ENCODE measurements at places on chromosomes 4 and X.

GRCh38 chrX:48617542-48618340 lies 20.4 kb downstream of the WDR13 start:
- no peak for DNase-seq

DNA sequence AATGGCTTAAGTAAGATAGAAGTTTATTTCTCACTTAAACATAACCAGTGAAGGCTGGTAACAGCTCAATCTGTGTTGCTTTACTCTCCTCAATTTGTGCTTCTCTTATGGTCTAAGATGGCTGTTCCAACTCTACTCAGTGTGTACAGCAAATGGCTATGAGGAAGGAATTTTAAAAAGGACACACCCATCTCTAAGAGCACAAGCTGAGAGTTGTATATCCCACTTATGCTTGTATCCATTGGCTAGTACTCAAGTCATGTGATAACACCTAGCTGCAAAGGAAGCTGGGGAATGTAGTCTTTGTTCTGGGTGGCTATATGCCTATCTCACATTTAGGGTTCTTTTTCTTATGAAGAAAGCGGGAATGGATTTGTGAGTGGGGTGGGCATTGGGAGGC lies 63.3 kb downstream of the GPAT3 start:
- no peak for DNase-seq

DNA sequence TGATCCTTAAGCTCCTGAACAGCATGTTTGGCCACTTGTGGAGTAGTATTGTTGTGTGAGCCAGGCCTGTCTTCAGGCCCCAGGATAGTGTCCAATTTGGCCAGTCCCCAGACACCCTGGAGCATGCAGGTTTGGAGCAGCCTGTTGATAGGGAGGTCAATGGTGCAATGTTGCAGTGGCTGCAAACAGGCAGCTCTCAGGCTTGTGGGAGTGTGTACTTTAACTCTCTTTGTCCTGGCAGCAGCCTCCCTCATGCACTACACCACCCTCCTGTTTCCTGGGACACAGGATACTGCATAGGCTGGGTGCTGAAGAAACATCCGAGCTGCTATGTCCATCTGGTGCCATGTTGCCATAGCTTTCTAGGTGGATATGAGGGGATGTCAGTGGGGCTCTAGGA lies 24.0 kb downstream of the TECRL start:
- no peak for DNase-seq

- no peak for DNase-seq
Measured at GRCh38 chr4:5615496-5616075, 92.8 kb downstream of the EVC2 start.

DNA sequence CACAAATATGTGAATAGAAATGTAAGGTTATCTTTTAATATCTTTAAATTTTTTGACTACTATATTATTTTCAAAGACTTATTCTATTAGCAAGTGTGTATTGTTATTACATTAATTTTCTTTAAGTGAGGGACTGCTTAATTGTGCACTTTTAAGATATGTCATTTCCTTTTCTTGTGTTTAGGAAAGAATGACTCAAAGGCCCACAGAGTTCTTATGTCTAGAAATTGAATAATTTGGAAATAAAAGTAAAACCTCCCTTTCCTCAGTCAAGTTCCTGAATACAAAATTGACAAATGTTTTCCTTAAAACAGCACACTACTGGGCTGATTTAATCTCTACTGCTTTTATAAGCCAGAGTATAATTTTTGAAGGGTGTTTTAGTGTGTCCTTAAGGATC lies 169.7 kb downstream of the TMEM47 start:
- no peak for DNase-seq

- no peak for DNase-seq
Measured at GRCh38 chr4:153004081-153004850, 68.1 kb downstream of the FHDC1 start.

- DNase-seq: no peak
Measured at GRCh38 chr4:181504924-181505323, 738.3 kb upstream of the TENM3 start.

- DNase-seq: no peak
Measured at GRCh38 chr4:139329665-139330200, 27.5 kb upstream of the NDUFC1 start.

GRCh38 chrX:41661366-41662095 lies 27.2 kb upstream of the GPR34 start:
- DNase-seq: no peak

Measured in SK-N-MC (cell line).